ENCODE measurements at places on chromosomes 7 and 10. TPM values are rescaled to one million over a fixed set of nuclear protein-coding genes. Genes with fewer than 3 reads are reported as not detected.

DNA sequence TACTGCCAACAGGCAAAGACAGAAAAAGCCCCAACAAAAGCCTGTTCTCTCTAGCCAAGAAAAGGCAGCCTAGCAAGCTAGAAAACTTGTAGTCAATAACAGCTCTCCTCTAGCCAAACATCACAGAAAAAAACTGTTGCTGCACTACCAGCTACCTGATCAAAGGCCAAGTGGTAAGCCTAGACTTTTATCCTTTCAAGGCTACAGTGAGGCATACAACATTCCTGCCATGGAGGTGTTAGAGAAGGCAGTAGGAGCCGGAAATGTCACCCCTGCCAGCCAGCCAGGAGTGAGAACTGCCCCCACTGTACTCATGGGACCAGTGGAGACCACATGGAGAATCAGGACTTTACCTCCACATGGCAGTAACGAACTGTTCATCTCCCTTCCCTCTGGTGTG lies 31.2 kb downstream of the CCDC126 start:
- no peak for DNase-seq

AKR1B1 gene
- polyA plus RNA-seq, result 96.0 TPM

TMEM139 gene
- polyA plus RNA-seq, result 64.3 TPM

ZNF853 gene
- polyA plus RNA-seq, result 16.8 TPM

DNA sequence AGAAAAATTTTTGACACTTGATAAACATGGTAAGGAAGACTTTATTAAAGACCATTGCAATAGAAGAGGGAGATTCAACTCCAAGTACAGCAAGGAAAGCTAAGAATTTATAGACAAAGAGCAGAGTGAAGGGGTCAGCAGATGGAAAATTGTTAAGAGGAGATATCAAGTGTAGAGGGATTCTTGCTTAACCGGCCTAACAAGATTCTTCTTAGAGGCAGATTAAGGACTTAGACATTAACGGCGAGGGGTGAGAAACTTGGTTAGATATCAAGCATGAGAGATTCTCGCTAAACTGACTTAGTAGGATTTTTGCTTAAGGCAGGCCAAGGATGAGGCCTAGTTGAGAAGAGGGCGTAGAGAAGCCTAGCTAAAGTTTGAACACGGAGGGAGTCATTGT lies 76.0 kb downstream of the ITGB1 start:
- no peak for DNase-seq

DNA sequence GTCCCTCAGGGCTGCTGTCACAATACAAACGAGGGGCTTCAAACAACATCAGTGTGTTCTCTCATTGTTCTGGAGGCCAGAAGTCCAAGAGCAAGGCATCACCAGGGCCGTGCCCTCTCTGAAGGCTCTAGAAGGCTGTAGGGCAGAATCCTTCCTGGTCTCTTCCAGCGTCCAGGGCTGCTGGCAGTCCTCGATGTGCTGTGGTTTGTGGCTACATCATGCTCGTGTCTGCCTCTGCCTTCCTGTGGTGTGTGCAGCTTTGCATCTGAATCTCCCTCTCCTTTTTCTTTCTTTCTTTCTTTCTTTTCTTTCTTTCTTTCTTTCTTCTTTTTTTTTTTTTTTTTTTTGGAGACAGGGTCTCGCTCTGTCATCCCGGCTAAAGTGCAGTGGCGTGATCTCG lies 103.5 kb downstream of the INSYN2A start:
- DNase-seq, result no peak

DNA sequence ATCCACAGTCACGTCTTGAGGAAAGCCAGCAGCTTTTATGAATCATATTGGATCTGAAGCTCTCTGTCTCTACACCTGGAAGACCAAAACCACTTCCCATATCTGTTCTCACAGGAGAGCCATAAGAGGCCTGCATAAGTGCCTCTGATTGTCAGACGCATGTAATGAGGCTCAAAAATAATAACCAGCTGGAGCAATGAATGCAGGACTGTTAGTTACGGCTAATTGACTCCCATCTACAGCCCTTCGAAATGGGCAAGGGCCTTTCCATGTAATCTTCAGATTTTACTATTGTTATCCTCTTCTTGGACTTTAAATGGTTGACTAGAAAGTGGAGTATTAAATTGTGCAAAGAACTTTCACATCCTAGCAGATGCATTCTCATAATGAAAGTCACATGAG lies 4.4 kb upstream of the SEMA3C start:
- no peak for DNase-seq

LRRC27 gene
- polyA plus RNA-seq, result 41.9 TPM

DNA sequence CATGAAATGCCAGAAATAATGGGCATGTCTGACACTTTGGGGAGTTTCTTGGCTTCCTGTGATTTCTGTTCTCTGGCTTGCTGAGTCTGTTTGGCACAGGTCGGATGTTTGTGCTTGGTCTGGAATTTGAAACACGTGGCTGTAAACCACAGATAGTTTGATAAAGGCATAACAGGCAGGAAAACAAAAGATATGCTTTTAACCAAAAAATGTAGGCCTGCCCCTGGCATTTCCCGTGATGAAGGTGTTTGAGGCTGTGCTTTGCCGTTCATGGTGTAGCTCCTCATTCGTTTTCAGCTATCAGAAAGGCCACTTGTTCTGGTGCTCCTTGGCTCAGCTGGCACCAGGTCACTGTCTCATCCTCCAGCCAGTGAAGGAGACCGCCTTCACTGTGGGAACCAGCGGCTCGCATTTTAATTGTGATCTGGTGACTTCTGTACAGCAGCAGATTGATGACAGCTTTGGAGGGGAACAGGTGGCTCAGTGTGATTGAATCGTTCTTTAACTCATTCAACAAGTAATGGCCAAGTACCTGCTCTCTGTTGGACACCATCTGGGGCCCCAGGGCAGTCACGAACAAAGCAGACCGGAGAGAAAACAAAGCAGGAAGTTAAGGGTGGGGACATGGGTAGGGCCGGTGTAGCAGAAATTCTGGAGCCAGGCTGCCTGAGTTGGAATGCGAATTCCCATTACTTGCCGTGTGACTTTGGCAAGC lies 111.5 kb downstream of the CCNY start:
- DNase-seq, result no peak

MSMB gene
- polyA plus RNA-seq, result not detected

PGAM2 gene
- 2.9 TPM for polyA plus RNA-seq

POLR2J3 gene
- 63.2 TPM for polyA plus RNA-seq

GRCh38 chr7:4079956-4080355 lies 602.1 kb upstream of the FOXK1 start:
- DNase-seq, result no peak

- DNase-seq, result no peak
Measured at GRCh38 chr7:2720024-2720423, 32.0 kb downstream of the AMZ1 start.

GRCh38 chr10:9545073-9545472 lies 1472.6 kb upstream of the CELF2 start:
- DNase-seq, result no peak

GRCh38 chr7:98659756-98660155 lies 42.7 kb downstream of the NPTX2 start:
- DNase-seq, result no peak

BMPER gene
- polyA plus RNA-seq, result 26.1 TPM

- no peak for DNase-seq
Measured at GRCh38 chr7:4468320-4469102, 213.6 kb upstream of the FOXK1 start.

DNA sequence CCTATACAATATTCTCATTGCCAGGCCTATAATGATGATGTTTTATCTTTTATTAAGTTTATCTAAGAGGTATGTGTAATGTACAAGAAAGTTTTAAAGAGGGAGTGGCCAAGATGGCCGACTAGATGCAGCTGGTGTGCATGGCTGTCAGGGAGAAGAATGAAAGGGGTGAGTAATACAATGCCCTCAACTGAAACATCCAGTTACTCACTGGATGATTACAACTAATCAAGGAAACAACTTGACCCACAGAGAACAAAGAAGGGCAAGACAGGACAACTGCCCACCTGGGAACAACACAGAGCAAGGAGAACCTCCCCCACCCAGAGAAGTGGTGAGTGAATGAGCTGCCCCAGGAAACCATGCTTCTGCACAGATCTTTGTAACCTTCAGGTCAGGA lies 880.0 kb upstream of the LRRTM3 start:
- no peak for DNase-seq

DNA sequence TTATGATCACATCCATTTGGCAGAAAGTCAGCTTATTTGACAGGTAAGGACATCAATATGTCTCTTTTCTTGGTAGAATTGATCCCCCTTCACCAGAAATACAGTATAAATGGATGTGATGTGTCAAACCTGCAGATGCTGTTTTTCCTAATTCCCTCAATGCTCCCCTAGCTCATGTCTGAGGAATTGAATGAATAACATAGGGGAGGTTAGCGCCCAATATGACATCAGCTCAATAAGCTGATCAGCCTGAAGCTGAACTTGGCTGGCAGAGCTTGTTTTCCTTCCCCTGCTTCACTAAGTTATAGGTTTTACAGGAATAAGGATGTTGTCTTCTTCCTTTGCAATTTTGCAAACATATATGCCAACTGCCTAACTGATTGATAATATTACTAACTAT lies 132.5 kb downstream of the REEP3 start:
- DNase-seq, result no peak

GRCh38 chr10:61822781-61823230 lies 78.7 kb upstream of the ARID5B start:
- DNase-seq, result no peak

ACTR3C gene
- polyA plus RNA-seq, result 10.5 TPM

LGI1 gene
- polyA plus RNA-seq, result 4.8 TPM

TUBB8 gene
- polyA plus RNA-seq, result 0.69 TPM

DNA sequence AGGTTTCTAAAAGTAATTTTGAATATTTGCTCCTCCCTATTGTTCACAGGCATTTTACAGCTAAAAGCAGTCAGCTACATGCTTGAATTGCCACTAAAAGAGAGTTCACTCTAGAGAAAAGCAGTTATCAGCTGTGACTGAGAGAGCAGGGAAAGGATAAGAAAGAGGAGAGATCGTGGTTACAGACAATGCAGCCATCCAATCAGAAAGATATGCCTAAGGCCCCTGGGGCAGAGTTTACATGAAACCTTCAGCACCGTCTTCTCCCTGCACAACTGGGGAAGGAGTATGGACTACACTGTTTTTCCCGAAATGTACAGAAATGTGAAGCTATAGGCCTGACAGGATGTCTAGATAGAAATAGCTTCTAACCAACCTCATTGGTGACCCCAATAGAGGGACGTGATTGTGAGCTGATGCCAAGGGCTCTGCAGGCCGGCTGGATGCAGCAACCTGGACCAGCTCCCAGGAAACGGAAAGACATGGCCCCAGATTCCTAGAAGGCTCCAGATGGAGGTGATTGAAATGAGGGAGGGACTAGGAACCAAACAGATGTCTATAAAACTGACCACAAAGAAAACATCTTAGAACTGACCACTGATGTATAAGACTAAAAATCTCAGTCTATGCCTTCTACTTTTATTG lies 3.2 kb upstream of the VSTM4 start:
- no peak for DNase-seq

GALNT17 gene
- polyA plus RNA-seq, result 3.3 TPM

DNA sequence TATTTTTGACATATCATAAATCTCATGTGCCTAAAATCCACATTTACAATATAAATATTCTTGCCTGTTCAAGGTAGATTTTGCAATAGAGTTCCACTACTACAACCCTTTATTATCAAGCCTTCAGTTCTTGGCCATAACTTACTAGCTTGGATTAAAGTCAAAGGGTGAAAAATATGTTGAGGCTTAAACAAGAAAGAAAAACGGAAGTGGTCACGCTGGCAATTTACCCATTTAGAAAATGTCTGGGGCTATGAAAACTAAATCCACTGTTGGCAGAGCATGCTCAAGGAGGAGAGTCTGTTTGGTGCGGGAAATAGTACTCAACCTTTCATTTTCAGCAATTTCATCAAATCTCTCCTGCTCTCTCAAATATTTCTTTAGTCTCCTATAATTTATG lies 209.8 kb upstream of the RHOBTB1 start:
- no peak for DNase-seq

PHTF2 gene
- polyA plus RNA-seq, result 28.8 TPM

- no peak for DNase-seq
Measured at GRCh38 chr7:55207436-55208125, 157.6 kb upstream of the LANCL2 start.

GRCh38 chr10:119383174-119383856 lies 159.2 kb downstream of the RGS10 start:
- no peak for DNase-seq
